ENCODE measurements at places on chromosomes 12 and 14.
A peak's percentile ranks its signal among the peaks of the same experiment; 100 is the strongest.

GRCh38 chr14:29815016-29815674 lies 112.5 kb downstream of the PRKD1 start:
- no peak for DNase-seq

DNA sequence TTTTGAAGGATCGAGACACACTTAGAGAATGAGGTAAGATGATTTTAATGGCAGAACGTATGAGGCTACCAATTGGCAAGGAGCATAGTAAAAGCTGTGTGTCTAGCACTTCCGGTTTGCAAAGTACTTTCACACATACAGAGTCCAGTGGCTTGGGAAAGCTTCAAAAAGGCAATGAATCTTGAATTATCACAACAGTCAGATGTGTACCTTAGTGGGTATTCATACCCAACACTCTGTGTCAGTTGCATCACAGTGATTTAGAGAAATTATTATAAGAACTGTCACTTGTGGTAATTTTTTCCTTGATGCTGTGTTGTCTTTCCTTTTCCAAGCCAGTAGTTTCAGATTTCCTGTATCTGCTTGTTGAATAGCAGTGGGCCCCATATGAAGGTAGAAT lies 424.1 kb downstream of the PCNX1 start:
- peak; percentile 19 for DNase-seq

- no peak for DNase-seq
Observed at GRCh38 chr12:54602661-54603060, 14.2 kb upstream of the PPP1R1A start.

- no peak for DNase-seq
Observed at GRCh38 chr12:100395811-100396210, 38.9 kb downstream of the SLC17A8 start.

DNA sequence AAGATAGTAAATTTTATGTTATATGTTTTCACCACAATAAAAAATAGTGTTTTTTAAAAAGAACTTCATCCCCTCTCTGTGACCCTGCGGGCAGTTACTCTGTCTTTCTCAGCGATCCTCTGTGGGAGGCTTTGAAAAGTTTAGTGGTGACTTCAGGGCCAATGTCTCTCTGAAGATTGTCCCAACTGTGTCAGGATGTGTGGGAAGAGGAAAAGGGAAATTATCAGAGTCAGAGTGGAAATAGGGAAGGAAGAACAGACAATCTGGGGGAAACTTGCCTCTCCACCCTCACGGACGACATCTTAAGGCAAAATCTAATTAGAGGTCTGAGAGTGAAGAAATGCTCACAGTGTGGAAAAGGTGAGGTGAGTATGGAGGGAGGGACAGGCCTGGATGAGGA lies 3.5 kb upstream of the OR10P1 start:
- DNase-seq = no peak

- DNase-seq = peak; percentile 6
Observed at GRCh38 chr12:125773033-125773640, 707.9 kb downstream of the AACS start.

- DNase-seq = no peak
Observed at GRCh38 chr14:93230539-93230938, 23.5 kb downstream of the UBR7 start.

DNA sequence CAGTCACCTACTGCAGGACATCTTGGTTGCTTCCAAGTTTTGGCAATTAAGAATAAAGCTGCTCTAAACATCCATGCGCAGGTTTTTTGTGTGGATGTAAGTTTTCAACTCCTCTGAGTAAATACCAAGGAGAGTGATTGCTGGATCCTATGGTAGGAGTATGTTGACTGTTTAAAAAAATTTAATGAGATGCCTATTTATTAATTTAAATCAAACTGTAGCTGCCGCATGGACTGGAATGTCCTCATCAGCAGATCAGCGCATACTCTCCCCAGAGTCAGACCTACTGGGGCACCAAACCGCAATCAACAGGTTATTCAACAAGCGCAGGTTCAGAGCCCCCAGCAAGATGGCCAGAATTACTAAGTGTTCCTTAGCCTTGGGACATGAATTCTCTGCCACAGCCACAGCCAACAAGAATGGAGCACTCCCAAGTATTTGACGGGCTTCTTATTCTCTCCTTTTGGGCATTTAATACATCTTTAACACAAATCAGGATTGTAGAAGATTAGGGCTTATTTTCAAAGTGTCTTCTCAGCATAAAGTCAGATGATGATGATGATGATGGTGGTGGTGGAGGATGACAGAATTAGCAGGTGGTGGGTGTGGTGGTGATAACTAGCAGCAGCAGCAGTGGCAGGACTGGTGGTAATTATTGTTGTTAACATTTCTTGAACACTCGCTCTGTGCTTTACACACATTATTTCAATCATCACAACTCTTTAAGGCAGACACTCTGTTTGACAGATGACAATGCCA lies 170.7 kb downstream of the CHST11 start:
- DNase-seq = no peak

- no peak for DNase-seq
Observed at GRCh38 chr14:41299924-41300323, 306.8 kb upstream of the LRFN5 start.

GRCh38 chr12:102512523-102512922 lies 32.2 kb upstream of the IGF1 start:
- no peak for DNase-seq

GRCh38 chr14:46487582-46488350 lies 163.8 kb downstream of the RPL10L start:
- DNase-seq = no peak

DNA sequence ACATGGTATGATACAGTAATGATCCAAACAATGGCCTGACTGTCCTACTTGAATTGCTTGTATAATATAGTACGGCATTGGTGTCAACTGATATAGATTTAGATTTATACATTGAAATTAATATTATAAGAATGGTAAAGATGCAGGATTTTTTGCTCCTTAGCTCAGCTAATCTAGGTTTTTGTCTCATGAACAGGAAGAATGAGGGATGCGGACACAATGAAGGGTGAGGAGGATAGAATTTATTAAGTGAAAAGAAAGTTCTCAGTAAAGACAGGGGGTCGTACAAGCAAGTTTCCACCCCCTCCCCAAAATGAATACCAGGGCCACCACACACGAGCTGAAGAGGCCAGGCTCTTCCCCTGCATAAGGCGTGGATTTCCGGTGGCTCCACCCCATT lies 96.1 kb downstream of the KCNA5 start:
- DNase-seq = no peak

- peak; percentile 96 for DNase-seq
Observed at GRCh38 chr12:70985850-70986249, 65.3 kb upstream of the PTPRR start.
